ENCODE measurements at places on chromosomes 3 and 15. TPM values are rescaled to one million over a fixed set of nuclear protein-coding genes. Genes with fewer than 3 reads are reported as not detected.

MAP1A gene
- 31.5 TPM for polyA plus RNA-seq

EIF5A2 gene
- polyA plus RNA-seq = 24.2 TPM

GRCh38 chr3:185559706-185560090 is 7.3 kb upstream of the LIPH start:
- H3K36me3 ChIP-seq = no peaks in the 10 kb centered on the region
- H3K4me3 ChIP-seq = no peak overlapping the region
- no peak for DNase-seq
- H3K27ac ChIP-seq = no peak overlapping the region
- H3K4me1 ChIP-seq = peaks cover 14% of the 10 kb centered on the region

GRCh38 chr3:7328339-7328738 is 467.4 kb downstream of the GRM7 start:
- H3K36me3 ChIP-seq = no peaks in the 10 kb centered on the region
- no peaks in the 10 kb centered on the region for H3K27me3 ChIP-seq
- no peak overlapping the region for H3K27ac ChIP-seq
- no peak overlapping the region for H3K4me3 ChIP-seq
- no peak for DNase-seq

DNA sequence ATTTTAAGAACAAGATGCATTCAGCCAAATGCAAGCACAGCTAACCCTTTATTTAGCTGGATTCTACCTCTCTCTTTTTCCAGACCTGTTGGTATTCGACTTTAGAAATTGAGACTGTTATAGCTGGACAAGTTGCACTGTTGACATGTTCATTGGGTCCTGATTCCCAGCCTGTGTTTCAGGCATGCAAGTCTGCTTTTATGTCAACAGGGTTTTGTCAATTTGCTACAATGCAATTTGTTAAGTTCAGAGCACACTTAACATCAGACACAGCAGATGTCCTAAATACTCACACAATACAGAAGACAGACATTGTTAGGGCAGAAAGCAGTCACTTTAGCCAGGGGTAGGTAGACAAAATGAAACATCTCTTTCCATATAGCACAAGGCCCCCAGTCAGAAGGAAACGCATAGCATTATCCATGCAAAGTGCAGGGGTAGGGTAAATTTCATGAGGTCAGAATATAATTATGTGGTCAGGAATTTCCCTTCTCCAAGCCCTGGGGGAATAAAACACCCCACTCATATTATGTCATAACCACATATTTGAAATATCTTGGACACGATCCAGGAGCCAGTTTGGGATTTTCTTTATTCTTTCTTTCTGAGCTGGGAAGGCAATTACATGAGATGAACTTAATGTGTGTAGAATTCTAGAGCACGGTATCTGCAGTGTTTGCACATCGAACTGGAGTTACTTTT is 504.1 kb downstream of the NTRK3 start:
- peak overlapping the region; percentile 50 for H3K27ac ChIP-seq
- no peaks in the 10 kb centered on the region for H3K36me3 ChIP-seq
- H3K4me3 ChIP-seq = no peak overlapping the region
- no peaks in the 10 kb centered on the region for H3K27me3 ChIP-seq
- peak; percentile 85 for DNase-seq
